Adrenal gland (tissue), 19 donors: ENCODE measurements at places on chromosomes 3 and 15.

DNA sequence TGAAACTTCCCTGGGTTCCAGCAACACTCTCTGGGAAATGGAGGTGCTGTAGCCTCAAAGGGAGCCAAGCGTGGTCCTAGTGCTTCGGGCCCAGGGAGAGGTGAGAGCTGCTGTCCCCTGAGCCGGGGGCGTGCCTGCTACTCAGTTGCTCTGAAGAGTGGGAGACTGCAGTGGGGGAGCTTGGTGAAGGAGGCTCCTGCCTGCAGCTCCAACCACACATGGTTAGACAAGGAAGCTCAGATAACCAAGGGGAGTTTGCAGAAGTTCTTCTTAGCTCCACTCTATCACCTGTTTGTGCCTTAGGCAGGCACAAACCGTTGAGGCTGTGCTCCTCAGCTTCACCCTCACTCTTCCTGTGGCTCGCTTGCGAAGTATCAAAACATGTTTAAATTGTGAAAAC is 53.6 kb upstream of the TRPM1 start:
- DNase-seq: no peak

- DNase-seq: no peak
These were observed 8.2 kb downstream of the GRIP2 start for GRCh38 chr3:14531856-14532395.

DNA sequence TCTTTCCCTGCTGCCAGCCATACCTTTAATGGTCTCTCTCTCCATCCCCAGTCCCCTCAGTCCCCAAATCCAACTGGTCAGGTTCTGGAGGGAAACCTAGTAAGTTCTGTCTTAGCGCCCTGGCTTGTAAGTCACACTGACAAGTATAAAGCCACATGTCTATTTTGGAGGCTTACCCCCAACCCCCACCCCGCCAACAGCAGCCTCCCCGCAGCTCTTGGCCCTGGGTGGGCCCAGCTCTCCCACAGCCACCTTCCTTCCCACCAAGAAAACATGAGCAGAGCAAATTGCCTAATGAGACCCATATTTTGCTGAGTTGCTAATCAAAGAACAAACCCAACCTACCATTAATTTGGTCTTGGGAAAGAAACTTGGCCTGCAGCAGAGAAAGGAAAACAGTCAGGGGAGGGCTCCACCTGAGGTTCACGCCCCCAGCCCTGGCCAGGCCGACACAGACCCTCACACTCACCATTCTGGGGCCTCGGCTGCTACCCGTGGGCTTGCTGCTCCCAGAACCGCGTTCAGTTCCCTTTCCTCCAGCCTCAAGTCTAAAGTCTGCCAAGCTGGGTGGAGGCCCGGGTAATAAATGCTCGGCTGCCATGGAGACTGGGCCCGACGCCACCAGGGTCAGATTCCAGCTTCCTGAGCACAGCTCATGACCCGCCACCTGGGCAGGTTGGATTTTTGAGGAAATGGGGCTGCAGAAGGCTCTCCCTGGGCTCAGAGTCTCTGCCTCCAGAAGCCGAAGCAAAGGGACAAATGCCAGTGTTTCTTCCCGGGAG is at the start of gene CALML4:
Gene CALML4, minus strand, starts transcription at position 557 of the 782 bp plus-strand sequence. Its CDS starts 85 bp downstream, at position 472.
- peak; percentile 66 for DNase-seq

- DNase-seq: no peak
These were observed 126.5 kb upstream of the ROPN1 start for GRCh38 chr3:124118397-124118796.

DNA sequence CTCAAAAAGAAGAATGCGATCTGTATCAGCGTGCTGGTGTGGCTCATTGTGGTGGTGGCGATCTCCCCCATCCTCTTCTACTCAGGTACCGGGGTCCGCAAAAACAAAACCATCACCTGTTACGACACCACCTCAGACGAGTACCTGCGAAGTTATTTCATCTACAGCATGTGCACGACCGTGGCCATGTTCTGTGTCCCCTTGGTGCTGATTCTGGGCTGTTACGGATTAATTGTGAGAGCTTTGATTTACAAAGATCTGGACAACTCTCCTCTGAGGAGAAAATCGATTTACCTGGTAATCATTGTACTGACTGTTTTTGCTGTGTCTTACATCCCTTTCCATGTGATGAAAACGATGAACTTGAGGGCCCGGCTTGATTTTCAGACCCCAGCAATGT is 1.3 kb downstream of the P2RY1 start:
- no peak for DNase-seq

- no peak for DNase-seq
These were observed 47.4 kb downstream of the EXOG start for GRCh38 chr3:38543586-38543985.

- peak; percentile 34 for DNase-seq
These were observed 10.6 kb upstream of the WNT7A start for GRCh38 chr3:13890377-13891016.

GRCh38 chr15:33089878-33090757 is 104.4 kb downstream of the FMN1 start:
- DNase-seq: no peak

- no peak for DNase-seq
These were observed 40.6 kb upstream of the PRR20G start for GRCh38 chr3:127328421-127328820.

DNA sequence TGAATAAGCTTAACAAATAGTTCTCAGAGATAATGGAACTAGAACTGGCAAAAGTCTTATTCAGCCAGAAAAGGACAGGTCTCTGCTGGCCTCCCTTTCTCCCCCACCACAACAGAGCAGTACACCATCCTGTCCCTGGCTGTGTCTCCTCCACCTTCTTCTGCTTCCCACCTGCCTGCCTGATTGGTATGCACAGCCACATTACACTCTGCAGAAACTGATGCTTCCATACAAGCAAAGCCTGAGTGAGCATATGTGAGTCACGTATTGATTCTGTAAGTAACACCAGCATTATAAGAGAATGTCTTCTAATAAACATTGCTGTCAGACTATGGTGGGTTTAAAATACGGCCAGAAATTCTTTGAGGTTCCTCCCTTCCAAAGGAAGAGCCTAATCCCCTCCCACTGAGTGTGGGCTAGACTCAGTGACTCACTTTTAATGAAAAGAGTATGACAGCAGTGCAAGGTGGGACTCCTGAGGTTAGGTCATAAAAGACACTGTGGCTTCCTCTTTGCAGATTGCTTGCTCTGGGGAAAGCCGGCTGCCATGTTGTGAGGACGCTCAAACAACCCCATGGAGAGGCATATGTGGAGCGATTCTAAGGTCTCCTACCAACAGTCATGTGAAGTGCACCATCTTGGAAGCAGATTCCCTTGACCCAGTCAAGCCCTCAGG is 44.4 kb downstream of the ANXA2 start:
- no peak for DNase-seq

DNA sequence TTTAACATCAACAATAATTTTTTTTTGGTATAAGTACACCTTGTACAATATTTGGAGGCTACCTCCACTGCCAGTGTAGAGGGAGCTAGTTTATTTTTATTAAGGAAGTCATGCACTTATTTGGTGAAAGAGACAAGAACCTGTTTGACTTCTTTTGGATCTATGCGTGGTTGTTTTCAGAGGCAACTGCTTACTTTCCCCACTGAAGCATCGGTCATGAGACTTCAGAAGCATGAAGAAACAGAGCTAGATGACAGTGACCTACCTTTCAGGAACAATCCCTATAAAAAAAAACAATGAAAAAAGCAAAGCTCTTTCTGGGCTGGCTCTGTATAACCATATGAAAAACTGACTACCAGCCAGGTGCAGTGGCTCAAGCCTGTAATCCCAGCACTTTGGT is 20.0 kb upstream of the ZNF148 start:
- no peak for DNase-seq

- no peak for DNase-seq
These were observed 122.8 kb upstream of the PRR20G start for GRCh38 chr3:127410678-127411077.

GRCh38 chr3:17287006-17287689 is 402.4 kb downstream of the PLCL2 start:
- no peak for DNase-seq

DNA sequence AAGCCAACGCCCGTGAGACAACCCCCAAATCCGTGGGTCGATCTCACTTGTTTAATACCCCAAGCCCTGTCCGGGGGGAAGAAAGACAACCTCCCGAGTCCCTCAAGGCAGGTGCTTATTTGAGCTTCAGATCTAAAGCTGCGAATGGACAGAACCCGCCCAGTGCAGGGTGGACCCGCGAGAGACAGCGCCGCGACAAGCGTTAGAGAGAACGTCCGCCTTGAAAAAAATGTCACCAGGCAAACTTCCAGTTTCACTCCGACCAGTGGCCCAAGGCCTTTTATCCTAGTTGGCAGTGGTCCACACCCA is 740 bp upstream of the OXSR1 start:
- DNase-seq: no peak

DNA sequence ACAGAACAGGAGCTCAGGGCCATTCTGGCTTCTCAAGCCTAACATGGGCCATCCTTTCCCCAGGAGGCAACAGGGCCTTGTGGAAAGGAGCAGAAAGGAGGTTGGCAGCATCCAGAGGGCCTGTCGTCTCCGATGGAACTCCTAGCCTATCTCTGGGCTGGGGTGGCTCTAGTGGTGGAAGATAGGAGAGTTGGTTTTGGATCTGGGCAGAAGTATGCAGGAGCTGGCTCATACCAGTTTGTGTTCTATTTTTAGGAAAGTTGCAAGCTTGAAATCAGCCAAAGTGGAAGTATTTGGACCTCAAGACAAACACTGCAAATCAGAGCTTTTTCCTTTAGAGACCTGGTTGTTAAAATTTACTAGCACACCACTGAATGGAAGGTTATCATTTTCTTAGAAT is 35.4 kb upstream of the XCR1 start:
- DNase-seq: no peak

GRCh38 chr3:43104660-43105595 is 951 bp downstream of the POMGNT2 start:
- DNase-seq: no peak

DNA sequence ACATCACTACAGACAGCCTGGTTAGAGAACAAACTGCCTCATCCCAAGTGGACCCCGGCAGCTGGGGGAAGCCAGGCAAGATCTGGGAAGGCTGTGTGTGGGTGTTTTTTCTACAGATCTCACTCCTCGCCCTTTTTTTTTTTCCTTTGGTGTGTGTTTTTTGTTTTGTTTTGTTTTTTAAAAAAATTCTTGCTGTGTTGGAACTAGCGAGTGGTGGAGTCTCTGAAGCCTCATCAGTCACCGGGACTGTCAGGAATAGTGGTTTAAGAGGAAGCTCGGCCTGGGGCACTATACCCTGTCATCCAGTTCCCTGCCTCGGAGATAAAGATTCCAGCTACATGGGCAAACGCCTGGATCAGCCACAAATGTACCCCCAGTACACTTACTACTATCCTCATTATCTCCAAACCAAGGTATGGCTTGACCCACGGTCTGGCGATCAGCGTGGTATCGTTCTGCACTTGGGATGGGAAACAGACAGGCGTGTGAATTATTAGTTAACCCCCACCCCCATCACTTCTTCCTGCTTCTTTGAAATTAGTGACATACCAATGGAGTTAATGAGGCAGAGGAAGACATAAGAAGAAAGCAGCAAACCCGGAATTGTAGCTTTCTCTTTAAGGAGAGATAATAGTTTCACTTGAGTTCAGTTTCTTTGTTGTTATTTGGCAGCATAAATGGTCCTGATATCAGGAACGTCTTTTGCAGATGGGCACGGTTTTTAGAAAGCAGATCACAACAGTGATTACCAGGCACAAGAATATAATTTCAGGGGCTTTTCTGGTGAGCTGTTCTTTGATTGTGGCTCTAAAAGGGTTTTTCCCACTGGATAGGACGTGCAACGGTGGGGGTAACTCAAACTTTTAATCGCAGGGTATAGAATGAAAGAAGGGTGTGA is 722 bp downstream of the RBMS3 start:
- DNase-seq: peak; percentile 20

DNA sequence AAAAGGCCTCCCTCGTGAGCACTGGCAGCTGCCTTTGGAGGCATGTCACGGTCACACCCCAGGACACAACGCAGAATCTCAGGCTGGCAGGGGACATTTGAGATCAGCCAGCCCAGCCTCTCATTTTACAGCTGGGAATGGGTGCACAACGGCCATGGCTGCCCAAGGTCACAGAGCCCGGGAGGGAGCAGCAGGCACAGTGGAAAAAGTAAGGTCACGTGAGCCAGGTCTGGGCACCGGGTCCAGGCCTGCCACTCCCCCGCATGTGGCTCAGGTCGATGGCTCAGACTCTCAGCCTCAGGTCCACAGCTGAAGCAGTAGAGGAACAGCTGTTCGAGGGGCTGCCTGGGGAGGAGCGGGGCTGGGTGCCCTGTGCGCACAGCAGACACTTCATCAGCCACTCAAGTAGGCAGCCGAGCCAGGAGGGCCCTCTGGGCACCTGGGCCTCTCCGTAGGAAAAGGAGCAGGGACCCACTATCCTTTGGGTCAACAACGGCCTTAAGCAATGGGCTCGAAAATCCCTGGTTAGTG is 260.6 kb downstream of the GOLGA6L6 start:
- no peak for DNase-seq
